Spleen (tissue), 13 donors: ENCODE measurements at places on chromosomes 2 and 18. TPM values are rescaled to one million over a fixed set of nuclear protein-coding genes. Genes with fewer than 3 reads are reported as not detected.

Gene CD207
- 0.76 TPM for total RNA-seq

Gene SERPINB10
- total RNA-seq: 0.57 TPM

Gene CRYGC
- not detected for total RNA-seq

Gene MPP4
- total RNA-seq: 2.6 TPM

Gene SLC4A5
- 3.7 TPM for total RNA-seq

Gene ASXL2
- total RNA-seq: 45.6 TPM

Gene NFU1
- total RNA-seq: 24.8 TPM

Gene GRB14
- total RNA-seq: 2.7 TPM

Gene SLC30A3
- total RNA-seq: not detected

Gene LOXHD1
- 2.0 TPM for total RNA-seq

Gene SATB2
- total RNA-seq: 2.7 TPM

Gene KCNS3
- total RNA-seq: 0.80 TPM

Gene MC2R
- total RNA-seq: not detected

Gene PLEK
- total RNA-seq: 137 TPM
